ENCODE measurements at places on chromosomes 2 and 18. TPM values are rescaled to one million over a fixed set of nuclear protein-coding genes. Genes with fewer than 3 reads are reported as not detected.

- peaks cover 92% of the 10 kb centered on the region for H3K4me1 ChIP-seq
- no peaks in the 10 kb centered on the region for H3K27me3 ChIP-seq
- peak overlapping the region; percentile 81 for H3K4me3 ChIP-seq
- peak overlapping the region; percentile 90 for H3K27ac ChIP-seq
- H3K36me3 ChIP-seq = peaks cover 27% of the 10 kb centered on the region
- peak; percentile 80 for DNase-seq
These were observed 164.3 kb downstream of the BCL2 start for GRCh38 chr18:63155169-63155852.

- H3K4me1 ChIP-seq = peaks cover 9% of the 10 kb centered on the region
- H3K27me3 ChIP-seq = peaks cover 2% of the 10 kb centered on the region
- no peaks in the 10 kb centered on the region for H3K36me3 ChIP-seq
- no peak overlapping the region for H3K27ac ChIP-seq
- H3K4me3 ChIP-seq = no peak overlapping the region
These were observed 78.5 kb downstream of the CLIP4 start for GRCh38 chr2:29193681-29194080.

DNA sequence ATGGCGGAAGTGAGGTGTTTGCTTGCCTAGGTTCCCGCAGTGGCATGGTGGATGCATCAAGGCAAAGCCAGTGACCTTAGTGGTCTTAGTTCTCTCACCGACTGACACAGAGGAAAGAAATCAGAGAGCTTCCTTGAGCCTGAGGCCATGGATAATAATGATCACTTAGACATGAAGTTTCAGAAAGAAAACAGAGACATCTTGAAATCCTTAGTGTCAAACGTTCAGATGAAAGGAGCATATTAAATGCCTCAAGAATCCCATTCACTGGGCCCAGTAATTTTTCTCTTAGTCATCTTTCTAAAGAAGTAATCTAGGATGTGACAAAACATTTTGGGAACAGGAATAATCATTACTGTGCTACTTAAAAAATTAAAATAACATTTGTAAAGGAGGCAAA lies 35.2 kb downstream of the COPS8 start:
- H3K36me3 ChIP-seq = no peaks in the 10 kb centered on the region
- H3K4me3 ChIP-seq = no peak overlapping the region
- no peaks in the 10 kb centered on the region for H3K27me3 ChIP-seq
- no peak overlapping the region for H3K27ac ChIP-seq
- H3K4me1 ChIP-seq = peaks cover 3% of the 10 kb centered on the region

- no peak for DNase-seq
- no peaks in the 10 kb centered on the region for H3K27me3 ChIP-seq
- peaks cover 31% of the 10 kb centered on the region for H3K4me1 ChIP-seq
- peak overlapping the region; percentile 93 for H3K27ac ChIP-seq
- H3K36me3 ChIP-seq = peaks cover 32% of the 10 kb centered on the region
- H3K4me3 ChIP-seq = peak overlapping the region; percentile 89
These were observed 1.2 kb downstream of the RMP24 start for GRCh38 chr18:35973650-35974049.

GRCh38 chr18:26233208-26233607 lies 7.0 kb downstream of the TAF4B start:
- H3K27me3 ChIP-seq = no peaks in the 10 kb centered on the region
- no peak overlapping the region for H3K4me3 ChIP-seq
- peaks cover 5% of the 10 kb centered on the region for H3K36me3 ChIP-seq

ARHGEF33 gene
- total RNA-seq = 0.17 TPM

GRCh38 chr2:211437396-211437795 lies 881.0 kb downstream of the CPS1 start:
- no peaks in the 10 kb centered on the region for H3K27me3 ChIP-seq
- H3K27ac ChIP-seq = no peak overlapping the region
- DNase-seq = no peak
- no peaks in the 10 kb centered on the region for H3K4me1 ChIP-seq

DNA sequence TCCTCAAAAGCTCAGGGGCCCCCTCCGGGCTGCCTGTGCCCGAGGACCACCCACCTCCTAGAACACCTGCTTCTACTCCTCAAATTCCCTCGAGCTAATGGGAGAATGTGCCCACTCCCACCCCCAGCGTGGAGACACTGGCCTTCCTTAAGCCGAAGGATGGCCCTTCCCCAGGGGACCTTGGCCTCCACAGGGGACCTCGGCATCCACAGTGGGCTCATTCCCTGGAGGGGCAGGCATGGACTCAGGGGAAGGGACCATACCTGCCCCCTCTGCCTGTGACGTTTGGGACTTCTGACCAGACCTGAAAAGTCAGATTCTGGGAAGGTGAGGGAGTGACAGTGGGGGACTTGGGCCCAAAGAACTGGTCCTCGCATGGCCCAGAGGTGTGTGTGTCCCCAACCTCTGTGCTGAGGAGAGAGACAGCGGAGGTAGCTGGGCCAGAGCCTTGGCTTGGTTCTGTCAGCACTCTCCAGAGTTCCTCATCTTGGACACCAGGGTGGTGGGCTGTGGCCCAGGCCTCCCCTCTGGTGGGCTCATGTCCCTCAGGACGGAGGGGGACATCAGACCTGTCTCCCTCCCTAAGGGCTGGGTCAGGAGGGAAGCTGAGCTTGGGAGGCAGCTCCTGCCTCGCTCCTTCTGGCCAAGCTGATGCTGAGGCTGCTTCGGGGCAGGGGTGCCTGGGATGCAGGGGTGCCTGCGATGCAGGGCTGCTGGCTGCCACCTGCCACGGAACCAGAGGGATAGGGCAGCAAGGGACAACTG lies 240.4 kb downstream of the HAUS1 start:
- no peak for DNase-seq
- peak overlapping the region; percentile 15 for H3K4me3 ChIP-seq
- H3K27me3 ChIP-seq = peaks cover 4% of the 10 kb centered on the region

OTOF gene
- 58.0 TPM for total RNA-seq

ASXL3 gene
- total RNA-seq = not detected

DNA sequence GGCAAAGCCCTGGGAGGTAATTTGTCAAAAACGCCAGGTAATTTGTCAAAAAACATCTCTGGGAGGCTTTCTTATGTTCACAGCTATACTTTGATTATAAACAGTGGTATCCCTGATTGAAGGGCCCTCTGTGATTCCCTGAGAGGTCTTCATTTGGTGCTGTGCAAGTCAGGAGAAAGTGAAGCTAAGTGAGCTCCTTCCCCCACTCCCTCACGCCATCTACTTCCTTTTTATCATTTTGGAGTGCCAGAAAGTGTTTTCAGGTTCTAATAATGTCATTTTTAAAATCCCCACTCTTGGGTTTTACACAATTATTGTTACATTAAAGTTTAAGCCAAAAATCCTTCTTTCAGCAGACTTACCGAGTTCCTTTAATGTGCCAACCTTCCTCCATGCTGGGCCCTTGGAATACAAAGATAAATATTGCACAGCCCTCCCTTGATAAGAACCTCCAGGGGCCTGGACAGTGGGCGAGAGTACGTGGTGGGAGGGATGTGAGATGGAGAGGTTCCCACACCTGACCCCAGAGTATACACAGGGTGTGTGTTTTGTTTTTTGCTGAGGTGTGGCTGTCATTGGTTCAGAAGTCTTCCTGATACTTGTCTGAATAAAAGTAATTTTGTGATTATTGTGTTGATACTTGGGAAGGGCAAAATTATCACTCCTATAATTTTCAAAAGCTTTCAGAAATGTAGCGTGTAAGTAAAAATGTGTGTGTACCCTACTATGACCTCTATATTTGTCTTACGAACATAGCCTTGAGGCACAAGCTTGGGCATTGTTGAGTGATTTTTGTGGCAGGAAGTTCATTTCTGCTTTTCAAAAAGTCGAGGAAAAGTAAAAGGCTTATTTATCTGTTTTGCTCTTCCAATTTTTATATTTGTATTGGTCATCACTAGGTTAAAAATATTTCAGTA lies 8.2 kb downstream of the MAPRE2 start:
- DNase-seq = no peak
- peaks cover 19% of the 10 kb centered on the region for H3K36me3 ChIP-seq
- no peaks in the 10 kb centered on the region for H3K27me3 ChIP-seq
- H3K4me3 ChIP-seq = peak overlapping the region; percentile 85
- H3K4me1 ChIP-seq = peaks cover 66% of the 10 kb centered on the region

DNA sequence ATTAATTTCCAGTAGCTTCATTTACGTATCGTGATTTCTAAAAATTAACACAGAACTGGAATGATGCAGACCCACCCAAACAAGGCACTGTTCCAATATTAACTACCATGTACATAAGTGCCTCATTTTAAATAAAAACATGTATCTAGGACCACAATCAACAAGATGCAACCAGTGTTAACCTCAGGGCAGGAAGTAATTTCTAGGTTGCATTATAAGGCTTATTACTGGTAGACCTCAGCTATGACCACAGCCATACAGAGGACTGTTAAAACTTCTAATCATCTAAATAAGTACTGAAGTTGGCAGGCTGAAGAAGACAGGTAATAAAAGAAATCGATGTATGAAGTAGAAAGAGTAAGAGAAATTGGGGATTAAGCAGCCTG lies 262.9 kb downstream of the HDAC4 start:
- no peaks in the 10 kb centered on the region for H3K27me3 ChIP-seq
- no peak for DNase-seq
- H3K36me3 ChIP-seq = peaks cover 30% of the 10 kb centered on the region
- H3K27ac ChIP-seq = no peak overlapping the region
- H3K4me3 ChIP-seq = no peak overlapping the region

PSMD14 gene
- total RNA-seq = 48.1 TPM

REG1B gene
- not detected for total RNA-seq

KIF1A gene
- total RNA-seq = 2.0 TPM

- H3K27me3 ChIP-seq = peaks cover 9% of the 10 kb centered on the region
- no peak overlapping the region for H3K27ac ChIP-seq
- H3K36me3 ChIP-seq = no peaks in the 10 kb centered on the region
- peak; percentile 31 for DNase-seq
- H3K4me1 ChIP-seq = no peaks in the 10 kb centered on the region
These were observed 127.3 kb downstream of the DNER start for GRCh38 chr2:229586746-229587705.

All from activated naive CD8-positive, alpha-beta T cell treated with anti-CD3 and anti-CD28 coated beads, Interleukin-2, amount 10 ng/mL, durations not matched to agents 7 days and 5 days (primary cell).